ENCODE measurements at places on chromosomes 3 and 15. TPM values are rescaled to one million over a fixed set of nuclear protein-coding genes. Genes with fewer than 3 reads are reported as not detected.
A peak's percentile ranks its signal among the peaks of the same experiment; 100 is the strongest.

The GOLGA8J gene
- polyA plus RNA-seq: not detected

The DLEC1 gene
- 0.52 TPM for polyA plus RNA-seq

The NTRK3 gene
- not detected for polyA plus RNA-seq

DNA sequence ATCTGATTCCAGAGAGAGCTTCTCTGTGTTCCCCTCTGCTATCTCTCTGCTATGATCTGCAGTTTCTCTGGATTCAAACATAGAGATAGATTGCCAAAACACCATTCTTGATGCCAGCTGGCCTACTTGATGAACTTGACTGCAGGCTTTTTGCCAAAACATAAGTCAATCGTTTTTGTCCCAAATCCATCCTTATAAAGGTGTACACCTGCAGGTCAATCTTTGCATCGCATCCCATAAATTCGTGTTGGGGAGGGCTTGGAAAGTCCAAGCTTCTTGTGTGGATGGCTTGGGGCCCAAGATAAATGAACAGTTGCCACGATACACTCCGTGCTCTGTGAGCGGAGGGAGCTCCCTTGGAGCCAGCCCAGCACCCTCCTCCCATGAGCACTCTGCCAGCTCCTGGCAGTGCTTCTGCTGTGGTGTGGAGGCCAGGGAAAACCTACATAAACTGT lies 2.7 kb downstream of the CERS3 start:
- DNase-seq: no peak
- H3K4me1 ChIP-seq: no peaks in the 10 kb centered on the region
- no peak overlapping the region for H3K27ac ChIP-seq

- peaks cover 7% of the 10 kb centered on the region for H3K36me3 ChIP-seq
- no peaks in the 10 kb centered on the region for H3K4me1 ChIP-seq
- H3K4me3 ChIP-seq: no peak overlapping the region
- H3K27me3 ChIP-seq: no peaks in the 10 kb centered on the region
Measured at GRCh38 chr3:100756441-100756840, 47.1 kb downstream of the TFG start.

- H3K4me3 ChIP-seq: no peak overlapping the region
- H3K27me3 ChIP-seq: no peaks in the 10 kb centered on the region
- peak; percentile 58 for DNase-seq
- peaks cover 9% of the 10 kb centered on the region for H3K4me1 ChIP-seq
- no peaks in the 10 kb centered on the region for H3K36me3 ChIP-seq
- no peak overlapping the region for H3K27ac ChIP-seq
Measured at GRCh38 chr15:78087951-78088772, 4.2 kb upstream of the SH2D7 start.

DNA sequence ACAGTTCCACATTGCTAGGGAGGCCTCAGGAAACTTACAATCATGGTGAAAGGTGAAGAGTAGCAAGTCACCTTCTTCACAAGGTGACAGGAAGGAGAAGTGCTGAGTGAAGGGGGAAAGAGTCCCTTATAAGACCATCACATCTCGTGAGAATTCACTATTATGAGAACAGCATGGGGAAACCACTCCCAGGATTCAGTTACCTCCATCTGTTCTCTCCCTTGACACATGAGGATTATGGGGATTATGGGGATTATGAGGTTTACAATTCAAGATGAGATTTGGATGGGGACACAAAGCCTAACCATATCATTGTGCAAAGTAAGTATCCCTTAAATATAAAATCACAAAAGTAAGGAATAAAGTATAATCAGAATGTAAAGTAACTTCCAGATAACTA lies 375.9 kb upstream of the NAALADL2 start:
- H3K27ac ChIP-seq: no peak overlapping the region
- H3K27me3 ChIP-seq: no peaks in the 10 kb centered on the region
- no peak for DNase-seq
- H3K4me1 ChIP-seq: no peaks in the 10 kb centered on the region
- no peaks in the 10 kb centered on the region for H3K36me3 ChIP-seq

GRCh38 chr3:186515125-186515524 lies 29.1 kb downstream of the CRYGS start:
- H3K4me1 ChIP-seq: peaks cover 48% of the 10 kb centered on the region
- DNase-seq: no peak
- H3K4me3 ChIP-seq: no peak overlapping the region
- no peak overlapping the region for H3K27ac ChIP-seq

Data from B cell (primary cell).